Activated CD8-positive, alpha-beta memory T cell treated with anti-CD3 and anti-CD28 coated beads for 4 hours (primary cell): ENCODE measurements at places on chromosomes 16 and 17.

- DNase-seq: no peak
These were observed 74.3 kb downstream of the DYNLRB2 start for GRCh38 chr16:80614908-80615671.

GRCh38 chr17:82228278-82228841 is 482 bp upstream of the SLC16A3 start:
- DNase-seq: no peak

- no peak for DNase-seq
These were observed 367.2 kb downstream of the CDH13 start for GRCh38 chr16:82993926-82994325.

DNA sequence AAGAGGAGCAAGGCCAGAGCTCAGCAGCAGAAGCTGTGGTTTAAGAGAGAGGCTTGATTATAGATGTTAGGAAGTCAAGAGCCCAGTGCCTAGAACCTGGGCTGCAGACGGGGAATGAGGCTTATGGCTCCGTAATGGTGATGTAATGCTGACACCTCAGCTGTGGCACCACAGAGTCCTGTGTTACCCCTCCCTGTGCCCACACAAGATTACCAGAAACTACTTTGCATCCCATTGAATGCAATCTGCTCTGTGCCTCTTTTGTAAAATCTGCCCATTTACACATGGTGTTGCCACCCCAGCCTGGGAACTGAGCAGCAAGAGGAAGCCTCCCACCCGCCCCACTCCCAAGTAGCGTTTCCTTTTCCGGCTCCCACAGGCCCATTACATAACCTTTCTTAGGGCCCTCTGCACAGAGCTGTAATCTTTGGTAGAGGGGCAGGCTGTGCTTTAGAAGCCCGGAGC is 57.0 kb downstream of the PITPNC1 start:
- no peak for DNase-seq

DNA sequence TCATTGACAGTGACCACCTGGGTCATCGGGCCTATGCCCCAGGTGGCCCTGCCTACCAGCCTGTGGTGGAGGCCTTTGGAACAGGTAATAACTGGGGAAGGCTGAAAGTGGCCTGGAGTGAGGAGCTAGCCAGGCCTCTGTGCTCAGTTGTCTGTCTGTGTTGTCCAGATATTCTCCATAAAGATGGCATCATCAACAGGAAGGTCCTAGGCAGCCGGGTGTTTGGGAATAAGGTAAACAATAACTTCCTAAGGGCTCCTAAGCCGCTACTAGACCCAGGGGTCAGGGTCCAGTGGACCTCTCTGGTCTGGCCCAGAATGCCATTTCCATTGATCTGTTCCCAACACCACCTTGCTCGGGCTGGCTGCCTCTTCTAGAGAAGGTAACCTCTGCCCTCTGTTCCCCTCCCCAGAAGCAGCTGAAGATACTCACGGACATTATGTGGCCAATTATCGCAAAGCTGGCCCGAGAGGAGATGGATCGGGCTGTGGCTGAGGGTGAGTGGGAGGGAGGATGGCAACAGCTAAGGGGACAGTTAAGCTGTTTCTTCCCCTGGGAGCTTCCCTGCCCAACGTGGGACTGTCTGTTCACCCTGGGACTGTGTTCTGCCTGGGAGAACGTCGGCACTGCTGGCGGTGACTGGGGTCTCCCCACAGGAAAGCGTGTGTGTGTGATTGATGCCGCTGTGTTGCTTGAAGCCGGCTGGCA is 1.9 kb upstream of the MLX start:
- DNase-seq: no peak

DNA sequence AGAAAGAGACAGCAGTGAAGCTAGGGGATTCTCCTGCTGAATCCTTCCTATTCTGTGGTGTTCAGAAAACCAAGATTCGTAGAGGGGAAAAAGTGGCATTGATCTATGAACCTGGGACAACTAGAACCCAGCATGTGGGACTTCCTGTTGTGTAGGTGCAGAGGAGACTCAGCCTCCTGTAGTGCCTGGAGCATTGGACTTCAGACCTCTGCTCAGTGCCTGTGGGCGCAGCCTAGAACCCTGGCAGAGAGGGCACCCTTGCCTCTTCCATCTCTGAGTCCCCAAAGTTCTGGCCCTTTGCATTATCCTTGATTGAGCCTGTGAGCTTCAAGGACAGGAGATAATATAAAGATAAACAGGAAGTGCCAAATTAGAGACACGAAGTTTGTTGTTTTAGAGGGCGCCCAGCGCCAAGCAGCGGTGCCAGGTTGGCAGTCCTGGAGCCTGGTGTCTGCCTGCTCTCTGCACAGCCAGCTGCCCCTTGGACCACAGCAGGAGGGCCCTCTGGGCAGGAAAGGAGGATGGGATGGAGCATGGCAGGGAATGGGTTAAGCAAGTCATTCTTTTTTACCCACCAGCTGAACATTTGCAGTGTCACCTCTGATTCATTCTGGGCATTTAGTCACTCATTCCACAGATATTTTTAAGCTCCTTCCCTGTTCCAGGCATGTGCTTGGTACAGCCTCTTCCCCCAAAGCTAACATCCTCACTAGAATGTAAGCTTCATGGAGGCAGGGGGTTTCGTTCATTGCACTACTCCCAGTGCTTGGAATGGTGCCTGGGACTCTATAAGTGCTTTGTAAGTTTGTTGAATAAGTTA is 11.9 kb upstream of the SP6 start:
- DNase-seq: no peak

- peak; percentile 21 for DNase-seq
These were observed 752 bp downstream of the TBC1D24 start for GRCh38 chr16:2475413-2476344.

GRCh38 chr17:29623283-29623647 is 553 bp upstream of the CORO6 start:
- no peak for DNase-seq

GRCh38 chr16:66678337-66678736 is 18.2 kb downstream of the CMTM4 start:
- no peak for DNase-seq

DNA sequence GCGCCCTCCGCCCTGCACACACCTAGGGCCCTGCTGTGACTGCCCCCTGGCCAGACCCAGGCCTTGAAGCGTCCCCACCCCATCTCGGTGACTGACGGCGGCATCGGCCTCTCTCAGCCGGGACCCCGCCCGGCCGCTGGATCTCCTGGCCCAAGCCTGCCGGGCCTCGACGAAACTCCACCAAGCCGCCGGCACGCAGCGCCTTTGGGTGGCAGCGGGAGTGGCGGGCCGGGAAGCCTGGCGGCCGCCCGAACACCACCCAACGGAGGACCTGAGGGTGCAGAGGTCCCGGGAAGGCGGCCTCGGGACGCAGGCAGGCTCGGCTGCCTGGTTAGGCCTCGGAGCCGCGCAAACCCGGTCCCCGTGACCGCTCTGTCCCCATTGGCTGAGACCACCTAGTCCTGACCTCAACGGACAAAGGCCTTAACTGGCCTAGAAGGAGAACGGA is 12.0 kb upstream of the TMEM97 start:
- DNase-seq: no peak

DNA sequence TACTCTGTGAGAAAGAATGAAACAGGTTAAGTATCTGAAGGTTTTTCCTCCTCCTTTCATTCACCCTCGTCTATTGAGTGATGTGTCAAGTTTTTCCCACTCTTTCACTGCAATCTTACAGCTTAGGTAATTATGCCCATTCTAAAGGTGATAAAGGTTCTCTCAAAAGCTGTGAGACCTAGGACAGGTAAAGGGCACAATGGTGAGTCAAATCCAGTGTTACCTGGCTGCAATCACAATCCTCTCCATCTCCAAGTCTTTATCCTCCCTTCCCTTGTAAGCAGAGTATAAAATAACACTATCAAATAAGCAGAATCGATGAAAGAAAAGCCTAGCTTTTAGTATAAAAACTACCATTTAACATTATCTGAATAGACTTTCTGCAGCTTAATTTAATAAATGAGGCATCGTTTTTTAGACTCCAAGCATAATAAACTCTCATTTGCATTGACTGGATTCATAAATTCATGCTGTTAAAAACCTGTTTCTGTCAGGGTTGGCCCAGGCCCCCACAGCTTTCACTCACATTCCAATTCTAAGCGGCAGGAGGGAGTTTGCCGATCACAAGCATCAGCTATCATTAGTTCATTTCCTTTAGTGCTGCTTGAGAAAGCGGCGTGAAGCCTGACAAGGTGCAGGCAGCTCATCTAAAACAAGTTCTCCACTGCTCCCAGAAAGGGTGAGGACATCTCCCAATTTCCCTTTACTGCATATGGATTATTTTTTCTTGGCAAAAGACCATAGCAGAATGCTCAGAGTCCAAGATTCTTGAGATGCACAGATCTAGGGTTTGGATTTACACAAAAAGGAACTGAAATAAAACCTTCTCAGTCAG is 67.8 kb downstream of the CDH8 start:
- DNase-seq: no peak

DNA sequence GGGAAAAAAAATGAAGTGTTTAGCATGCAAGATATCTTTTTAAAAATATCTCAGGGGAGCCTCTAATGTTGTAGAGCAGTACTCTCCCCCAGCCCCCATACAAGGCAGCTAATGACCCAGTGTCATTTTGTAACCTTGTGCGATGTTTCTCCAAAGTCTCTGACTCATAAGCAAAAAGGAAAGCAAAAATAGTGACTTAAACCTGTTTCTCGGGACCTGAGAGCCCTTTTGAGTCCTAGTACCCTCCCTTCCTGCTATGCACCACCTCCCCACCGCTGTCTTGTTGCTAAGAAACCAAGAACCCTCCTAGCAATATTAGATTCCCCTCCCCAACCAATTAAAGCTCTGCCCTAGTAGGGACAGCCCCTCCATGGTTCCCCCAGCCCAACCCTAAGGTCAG is 2.8 kb downstream of the MYCBPAP start:
- no peak for DNase-seq

GRCh38 chr16:79758615-79759346 is 158.2 kb upstream of the MAF start:
- DNase-seq: no peak

DNA sequence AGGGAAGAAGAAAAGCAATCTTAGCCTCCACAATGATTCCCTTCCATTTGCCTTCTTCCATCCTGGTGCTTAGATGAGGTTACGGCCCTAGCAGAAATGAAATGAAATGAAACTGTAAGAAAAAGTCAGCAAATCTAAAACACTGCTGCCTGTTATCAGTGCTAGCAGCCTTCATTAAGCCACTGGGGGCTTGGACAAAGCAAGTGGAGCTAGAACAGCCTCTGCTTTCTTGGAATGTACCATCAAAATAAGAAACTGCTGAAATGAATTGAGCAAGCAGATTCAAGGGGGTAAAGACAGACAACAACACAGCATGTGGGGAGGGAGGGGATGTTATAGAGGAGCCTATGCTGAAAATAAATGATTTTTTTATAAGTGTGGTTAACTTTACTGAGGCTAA is 5.1 kb downstream of the ANKFN1 start:
- DNase-seq: no peak

GRCh38 chr17:27960183-27960849 is 67.2 kb upstream of the LYRM9 start:
- DNase-seq: no peak

- DNase-seq: no peak
These were observed 21.5 kb downstream of the LDAF1 start for GRCh38 chr16:21179983-21180365.

DNA sequence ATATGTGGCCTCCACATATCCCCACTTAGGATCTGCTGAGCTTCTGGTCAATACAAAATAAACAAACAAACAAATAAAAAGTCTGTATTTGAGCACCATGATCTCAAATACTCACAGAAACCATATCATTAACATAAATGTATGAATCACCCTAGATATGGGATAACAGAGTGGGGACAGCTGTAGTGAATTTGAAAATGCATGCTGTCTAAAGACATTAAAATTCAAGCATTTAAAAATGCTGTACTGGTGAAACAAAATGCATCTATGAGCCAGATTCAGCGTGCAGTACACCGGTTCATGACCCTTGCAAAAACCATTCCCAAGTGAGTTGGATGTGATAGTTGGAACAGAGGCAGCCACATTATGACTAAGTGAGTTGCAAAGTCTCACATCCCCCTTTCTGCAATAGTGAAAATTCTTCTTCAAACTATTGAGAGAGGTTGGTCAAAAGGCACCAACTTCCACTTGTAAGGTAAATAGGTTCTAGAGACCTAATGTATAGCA is 12.3 kb downstream of the GRIN2A start:
- DNase-seq: no peak

- peak; percentile 53 for DNase-seq
These were observed 37.2 kb upstream of the RGS9 start for GRCh38 chr17:65099941-65100315.

DNA sequence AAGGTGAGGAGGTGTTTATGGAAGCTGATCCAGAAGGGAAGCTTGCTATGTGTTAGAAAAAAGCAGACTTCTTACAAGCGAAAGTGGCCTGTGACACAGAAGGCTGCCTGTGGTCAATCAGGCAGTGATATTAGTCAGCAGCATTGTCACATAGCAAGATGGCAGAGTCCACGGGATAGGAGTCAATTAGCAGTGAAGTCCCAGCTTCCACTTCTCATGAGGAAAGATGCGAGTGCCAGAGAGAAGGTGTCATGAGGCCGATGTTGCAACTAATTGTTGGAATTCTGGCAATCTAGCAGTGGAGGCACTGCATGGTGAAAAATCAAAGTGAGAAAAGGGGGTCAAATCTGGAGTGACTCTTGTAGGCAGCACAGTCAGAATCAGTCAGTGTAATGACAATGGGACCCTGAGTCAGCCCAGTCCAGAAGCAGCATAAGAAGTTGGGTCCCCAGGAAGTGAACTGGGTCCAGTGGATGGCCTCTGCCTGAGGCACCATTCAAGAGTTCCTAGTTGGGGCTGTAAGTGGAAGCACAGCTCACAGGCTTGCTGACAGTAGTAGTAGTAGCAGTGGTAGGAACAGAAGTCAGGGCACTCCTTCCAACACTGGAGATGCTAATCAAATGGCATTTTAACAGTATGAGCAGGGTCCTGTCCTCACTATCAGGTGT is 85.1 kb downstream of the TNFRSF13B start:
- DNase-seq: no peak

GRCh38 chr17:65287040-65287439 is 149.9 kb downstream of the RGS9 start:
- DNase-seq: no peak

DNA sequence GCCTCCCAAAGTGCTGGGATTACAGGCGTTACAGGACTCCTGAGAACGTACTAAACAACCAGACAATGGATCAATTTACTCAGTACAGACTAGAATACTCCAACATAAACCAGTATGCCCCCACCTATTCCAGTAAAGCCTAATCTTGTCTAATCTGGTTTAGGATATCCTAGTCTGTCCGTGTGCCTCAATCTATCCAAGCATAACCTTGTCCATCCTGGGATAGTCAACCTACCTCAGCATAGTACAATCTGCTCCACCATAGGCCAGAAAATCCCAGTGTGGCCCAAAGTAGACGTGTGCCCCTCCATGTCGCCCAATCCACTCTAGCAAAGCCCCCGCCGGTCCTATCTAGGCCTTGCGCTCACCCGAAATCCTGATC is 625 bp downstream of the DVL2 start:
- no peak for DNase-seq

DNA sequence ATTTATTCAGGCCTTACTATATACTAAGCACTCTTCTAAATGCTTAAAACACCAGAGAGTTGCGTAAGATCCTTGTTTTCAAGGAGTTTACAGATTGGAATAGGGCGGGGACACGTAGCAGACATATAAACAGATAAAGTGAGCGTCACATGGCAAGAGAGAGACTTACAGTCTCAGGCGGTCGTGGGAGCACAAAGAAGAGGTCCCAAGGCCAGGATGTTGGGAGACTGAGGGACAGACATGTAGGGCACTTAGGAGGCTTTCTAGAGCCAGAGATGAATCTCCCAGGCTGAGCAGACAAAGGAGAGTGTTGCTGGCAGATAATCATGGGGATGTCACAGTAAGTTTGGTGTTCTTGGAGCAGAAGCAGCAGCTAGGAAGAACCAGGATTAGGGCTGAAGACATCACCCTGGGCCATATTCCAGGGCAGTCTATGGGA is 119.1 kb upstream of the ANKFN1 start:
- DNase-seq: no peak
